ENCODE measurements at places on chromosomes 6 and 20.

- DNase-seq = peak; percentile 69
Observed at GRCh38 chr6:148761527-148762011, 14.7 kb downstream of the UST start.

DNA sequence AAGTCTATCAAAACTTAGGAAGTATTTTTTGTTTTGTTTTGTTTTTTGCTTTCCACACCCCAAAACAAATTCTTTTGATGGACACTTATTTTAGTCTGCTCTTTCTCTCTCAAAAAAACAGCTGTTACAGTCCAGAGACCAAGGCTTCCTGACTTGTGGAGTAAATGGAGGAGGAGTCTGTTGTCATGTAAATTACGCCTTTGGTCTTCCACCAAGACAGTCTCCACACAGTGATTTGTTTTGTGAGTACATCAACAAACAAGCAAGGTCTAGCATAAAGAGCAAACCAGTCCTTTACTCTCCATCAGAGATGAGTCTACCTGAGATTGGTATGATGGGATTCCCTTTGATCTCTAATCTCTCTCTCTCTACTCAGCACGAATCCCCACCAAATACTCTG is 588.0 kb upstream of the ARID1B start:
- no peak for DNase-seq

DNA sequence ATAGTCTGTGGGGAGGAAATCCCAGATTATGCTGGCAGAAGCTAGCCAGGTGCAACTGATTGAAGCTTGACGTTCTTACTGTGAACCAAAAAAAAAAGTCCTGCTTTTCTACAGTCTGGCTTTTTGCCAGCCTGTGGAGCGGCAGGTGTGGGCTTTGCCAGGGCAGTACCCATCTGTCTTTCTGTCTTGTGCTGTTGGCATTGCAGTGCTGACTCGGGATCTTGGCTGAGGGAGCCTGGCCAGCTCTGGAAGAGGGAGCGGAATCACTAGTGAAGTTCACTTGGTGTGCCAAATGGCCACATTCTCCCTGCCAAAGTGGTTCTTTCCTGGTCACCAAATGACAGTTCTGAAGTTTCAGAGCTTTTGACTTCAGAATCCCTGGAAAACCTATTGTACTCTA is 5.0 kb downstream of the KIF3B start:
- no peak for DNase-seq

GRCh38 chr20:33337531-33338165 is 54.6 kb downstream of the BPIFB1 start:
- DNase-seq = no peak

All from right forelimb (tissue), 1 donor.